HFFc6 (cell line): ENCODE measurements at places on chromosomes 4 and X. TPM values are rescaled to one million over a fixed set of nuclear protein-coding genes. Genes with fewer than 3 reads are reported as not detected.

GRCh38 chr4:139470295-139470694 is 16.4 kb downstream of the RAB33B start:
- DNase-seq = no peak

DNA sequence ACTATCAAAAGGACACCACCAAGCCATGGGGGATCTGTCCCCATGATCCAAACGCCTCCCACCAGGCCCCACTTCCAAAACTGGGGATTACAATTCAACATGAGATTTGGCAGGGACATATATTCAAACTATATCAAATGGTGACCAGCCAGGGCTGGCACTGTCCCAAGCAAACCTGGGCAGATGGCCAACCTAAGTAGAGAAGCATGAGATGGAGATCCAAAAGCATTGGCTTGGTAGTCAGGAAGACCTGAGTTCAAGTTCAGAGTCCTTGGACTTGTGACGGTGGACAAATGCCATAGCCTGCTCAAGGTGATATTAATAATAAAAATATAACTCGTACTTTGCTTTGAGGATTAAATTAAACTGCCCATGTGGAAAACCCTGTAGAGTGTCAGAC is 79.2 kb upstream of the HS3ST1 start:
- DNase-seq = no peak

HSFX3 gene
- total RNA-seq = not detected in 3 replicates

- peak; percentile 20 for DNase-seq
Observed at GRCh38 chr4:172962564-172963353, 205.9 kb upstream of the GALNT7 start.

- DNase-seq = no peak
Observed at GRCh38 chr4:47073647-47074046, 42.3 kb downstream of the GABRB1 start.

- peak; percentile 71 for DNase-seq
Observed at GRCh38 chr4:112550728-112551127, 34.7 kb upstream of the NEUROG2 start.

- peak; percentile 54 for DNase-seq
Observed at GRCh38 chrX:19544693-19545305, 29.5 kb upstream of the MAP3K15 start.

- no peak for DNase-seq
Observed at GRCh38 chrX:46330981-46331380, 214.2 kb downstream of the ZNF674 start.

RAB39B gene
- total RNA-seq = 0.07 to 0.19 TPM (median 0.16 TPM) in 3 replicates

KLHL13 gene
- total RNA-seq = 0.07 TPM in 1 of 3 replicates, not detected in the others

DNA sequence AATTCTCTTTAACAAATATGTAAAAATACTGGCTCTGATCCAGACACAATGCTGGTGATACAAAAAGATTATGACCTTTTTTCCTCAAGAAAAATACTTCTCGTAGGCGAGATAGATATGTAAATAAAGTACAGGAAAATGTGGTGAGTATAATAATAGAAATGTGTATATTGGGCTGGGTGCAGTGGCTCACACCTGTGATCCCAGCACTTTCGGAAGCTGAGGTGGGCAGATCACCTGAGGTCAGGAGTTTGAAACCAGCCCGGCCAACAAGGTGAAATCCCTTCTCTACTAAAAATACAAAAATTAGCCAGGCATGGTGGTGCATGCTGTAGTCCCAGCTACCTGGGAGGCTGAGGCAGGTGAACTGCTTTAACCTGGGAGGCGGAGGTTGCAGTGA is 55.0 kb downstream of the MRPL1 start:
- DNase-seq = no peak

DNA sequence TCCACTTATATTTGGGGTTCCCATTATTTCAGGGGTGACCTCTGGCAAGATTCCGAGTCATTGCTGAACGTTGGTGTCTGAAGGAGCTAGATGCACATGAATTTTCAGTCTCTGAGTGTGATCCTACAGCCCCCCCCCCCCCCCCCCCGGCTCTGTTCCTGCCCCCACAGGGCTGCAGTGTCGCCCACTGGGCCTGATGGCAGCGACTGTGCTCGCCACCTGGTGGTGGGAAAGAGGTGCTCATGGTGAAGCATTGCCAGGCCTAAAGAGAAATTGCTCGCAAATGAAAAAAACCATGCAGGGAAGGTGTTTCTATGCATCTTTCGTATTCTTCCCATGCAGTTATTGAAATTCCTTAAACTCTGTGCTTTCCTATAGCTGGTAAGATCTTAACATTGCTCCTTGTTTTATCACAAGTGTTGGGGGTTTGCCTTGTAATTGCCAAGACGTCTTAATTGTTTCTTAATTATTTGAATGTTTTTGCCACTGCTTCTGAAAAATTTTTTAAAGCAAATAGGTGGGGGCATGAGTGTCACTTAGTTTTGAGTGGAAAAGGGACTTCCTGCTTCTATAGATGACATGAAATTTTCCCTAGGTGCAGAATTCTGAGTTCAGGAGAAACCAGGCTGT is 63.2 kb downstream of the CLDN22 start:
- DNase-seq = peak; percentile 30

GRCh38 chr4:145773581-145774234 is 93.8 kb downstream of the C4orf51 start:
- DNase-seq = no peak

- no peak for DNase-seq
Observed at GRCh38 chrX:110327336-110327735, 9.5 kb upstream of the AMMECR1 start.

MAGEB4 gene
- not detected in 3 replicates for total RNA-seq

DNA sequence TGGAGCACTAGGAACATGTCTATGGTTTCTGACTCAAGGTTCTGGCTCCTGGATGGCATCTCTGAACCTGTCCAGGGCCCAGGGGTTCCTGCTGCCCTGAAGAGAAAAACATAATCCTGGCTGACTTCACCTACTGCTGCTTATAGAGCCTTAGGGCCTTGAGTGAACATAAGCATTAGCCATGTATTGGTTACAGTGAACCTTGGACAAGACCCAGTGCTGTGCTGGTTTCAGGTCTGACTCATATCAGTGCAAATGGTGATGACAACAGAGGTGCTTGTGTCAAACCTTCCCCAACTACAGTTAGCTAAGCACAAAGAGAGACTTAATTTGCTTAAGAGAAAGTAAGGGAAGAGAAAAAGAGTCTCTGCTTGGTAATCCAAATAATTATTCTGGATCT is 1047.2 kb downstream of the GLUD2 start:
- peak; percentile 0 for DNase-seq

DNA sequence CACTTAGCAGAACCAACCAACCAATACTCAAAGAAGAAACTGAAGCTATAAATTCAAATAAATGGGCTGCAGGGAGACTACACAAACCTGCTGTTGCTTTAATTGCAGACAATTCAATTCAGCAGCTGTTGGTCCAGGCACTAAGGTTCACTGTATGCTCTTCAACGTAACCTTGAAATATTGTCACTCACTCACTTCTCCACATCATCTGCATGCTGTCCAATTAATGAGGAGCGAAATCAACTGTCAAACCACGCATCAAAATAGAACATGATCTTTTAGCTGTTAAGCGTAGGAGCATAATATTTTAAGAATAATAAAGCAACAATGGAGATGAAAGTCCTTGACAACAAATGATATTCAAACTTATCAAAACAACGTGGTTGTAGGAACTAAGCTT is 17.0 kb downstream of the ENOX2 start:
- DNase-seq = no peak

DNA sequence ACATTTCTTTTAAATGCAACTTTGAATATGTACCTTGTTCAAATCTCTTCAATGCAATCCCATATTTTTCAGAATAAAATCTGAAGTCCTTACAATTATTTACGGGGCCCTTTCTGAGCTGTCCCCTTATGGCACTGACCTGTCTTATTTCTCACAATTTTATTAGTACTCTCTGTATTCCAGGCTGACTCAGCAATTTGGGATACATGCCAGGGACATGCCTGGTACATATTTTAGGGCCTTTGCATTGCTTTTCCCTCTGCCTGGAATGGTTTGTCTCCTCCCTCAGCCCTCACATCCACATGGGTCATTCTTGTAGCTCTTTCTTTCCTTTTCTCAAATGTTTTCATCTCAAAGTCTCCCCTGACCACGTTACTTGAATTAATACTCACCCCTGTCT is 172.2 kb upstream of the TECRL start:
- peak; percentile 12 for DNase-seq

TBC1D14 gene
- total RNA-seq = 25.9 to 28.3 TPM (median 27.6 TPM) in 3 replicates

DNA sequence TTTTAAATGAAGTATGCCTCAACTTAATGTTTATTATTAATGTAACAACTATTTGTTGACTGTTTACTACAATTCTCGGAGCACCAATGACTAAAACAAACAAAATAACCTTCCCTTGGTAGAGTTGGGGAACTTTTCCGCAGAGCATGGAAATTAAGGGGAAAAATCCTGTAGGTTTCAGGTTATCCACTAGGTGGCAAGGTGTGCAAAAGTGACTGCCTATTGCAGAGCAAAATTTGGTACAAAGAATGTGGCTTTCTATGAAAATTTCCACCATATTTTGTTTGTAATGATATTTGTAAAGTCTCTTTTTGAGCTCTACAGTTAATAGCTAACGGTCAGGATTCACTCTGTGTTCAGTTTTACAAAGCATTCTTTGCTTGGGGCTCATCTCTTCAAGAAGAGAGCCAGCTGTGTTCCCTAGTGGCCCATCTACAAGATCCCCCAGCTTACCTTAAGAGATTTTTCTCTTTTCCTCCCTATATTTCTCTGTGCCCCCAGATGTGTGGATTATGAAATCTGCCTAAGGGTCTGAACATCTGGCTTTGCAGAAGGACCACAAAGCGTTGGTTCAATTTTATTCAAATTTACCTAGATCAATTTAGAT is 61.1 kb downstream of the FBXO8 start:
- peak; percentile 18 for DNase-seq

SAGE1 gene
- total RNA-seq = not detected in 3 replicates

DNA sequence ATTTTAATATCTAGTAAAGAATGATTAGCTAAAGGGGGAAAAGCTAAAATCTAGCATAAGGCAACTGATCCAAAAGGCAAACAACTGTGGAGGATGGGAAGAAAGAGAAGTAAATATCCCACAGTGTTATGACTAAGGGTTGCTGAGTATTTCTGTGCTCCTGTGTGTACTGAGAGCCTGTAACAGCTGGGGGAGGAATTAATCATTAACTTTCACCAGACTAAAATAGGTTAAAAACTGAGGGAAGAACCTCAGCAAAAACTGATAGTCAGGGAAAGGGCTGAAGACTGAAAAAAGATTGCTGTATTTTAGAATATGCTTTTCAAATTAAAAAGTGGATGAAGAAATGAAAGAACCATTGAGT is 365.9 kb downstream of the CXXC4 start:
- no peak for DNase-seq

- no peak for DNase-seq
Observed at GRCh38 chrX:76920607-76921006, 493.1 kb downstream of the MAGEE1 start.

GRCh38 chrX:17559728-17560379 is 177.4 kb upstream of the SCML1 start:
- DNase-seq = peak; percentile 78

GRCh38 chrX:99184153-99184552 is 1225.9 kb downstream of the PCDH19 start:
- DNase-seq = no peak

DNA sequence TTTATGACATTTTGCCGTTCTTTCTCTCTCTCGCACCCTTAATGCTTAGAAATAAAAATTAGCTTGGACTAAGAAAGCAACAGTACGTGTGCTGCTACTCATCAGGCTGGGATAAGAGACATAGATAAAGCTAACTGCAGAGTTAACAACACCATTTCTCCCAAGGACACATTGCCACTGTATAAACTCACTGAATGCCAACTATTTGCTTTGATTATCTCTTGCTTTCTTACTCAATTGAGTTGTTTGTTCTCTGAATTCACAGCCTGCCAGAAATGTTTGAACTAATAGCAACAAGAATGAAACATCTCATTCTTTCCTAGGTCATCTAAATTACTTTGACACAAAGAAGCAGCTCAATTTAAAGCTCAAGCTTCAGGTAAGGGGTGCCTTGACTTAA is 34.6 kb downstream of the F8 start:
- no peak for DNase-seq

- DNase-seq = peak; percentile 0
Observed at GRCh38 chrX:71454222-71454621, 78.7 kb upstream of the OGT start.

DNA sequence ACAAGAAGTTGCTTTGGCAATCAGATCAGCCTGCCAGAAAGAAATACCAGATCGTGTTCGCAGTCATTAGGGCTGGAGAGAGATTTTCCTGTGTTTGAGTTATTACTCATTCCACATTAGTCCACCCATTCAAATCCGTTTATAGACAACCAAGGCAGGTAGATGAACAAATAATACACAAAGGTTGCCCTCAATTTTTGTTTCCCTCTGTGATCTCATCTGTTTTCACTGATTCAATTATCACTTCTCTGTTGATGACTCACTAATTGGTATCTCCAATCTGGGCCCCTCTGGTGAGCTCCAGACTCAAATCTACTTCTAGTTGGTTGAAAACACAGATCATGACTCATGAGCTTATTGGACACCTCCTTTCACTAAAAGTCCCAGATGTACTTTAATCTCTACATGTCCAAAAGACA is 54.5 kb downstream of the CHM start:
- DNase-seq = peak; percentile 35

SSX4 gene
- total RNA-seq = not detected in 2 replicates

DNA sequence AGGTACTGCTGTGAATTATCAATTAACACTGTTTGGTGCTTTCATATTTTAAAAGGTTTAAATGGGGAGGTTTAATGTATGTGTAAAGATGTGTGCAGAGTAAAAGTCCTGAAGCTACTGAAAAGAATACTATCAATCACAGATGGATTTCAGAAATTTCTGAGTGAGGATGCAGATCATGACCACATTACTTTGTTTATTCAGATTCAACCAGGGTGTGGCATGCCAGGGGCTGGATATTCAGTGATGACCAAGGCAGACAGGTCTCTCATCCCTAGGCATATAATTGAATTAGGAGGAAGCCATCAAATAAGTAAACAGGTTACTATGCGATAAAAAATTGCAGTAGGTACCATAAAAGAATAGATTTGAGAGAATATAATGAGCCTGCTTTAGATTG is 28.0 kb upstream of the ANKRD50 start:
- DNase-seq = no peak

GRCh38 chrX:74505437-74505836 is 84.1 kb downstream of the SLC16A2 start:
- no peak for DNase-seq

GRCh38 chr4:105234582-105234981 is 87.9 kb downstream of the TET2 start:
- no peak for DNase-seq

DNA sequence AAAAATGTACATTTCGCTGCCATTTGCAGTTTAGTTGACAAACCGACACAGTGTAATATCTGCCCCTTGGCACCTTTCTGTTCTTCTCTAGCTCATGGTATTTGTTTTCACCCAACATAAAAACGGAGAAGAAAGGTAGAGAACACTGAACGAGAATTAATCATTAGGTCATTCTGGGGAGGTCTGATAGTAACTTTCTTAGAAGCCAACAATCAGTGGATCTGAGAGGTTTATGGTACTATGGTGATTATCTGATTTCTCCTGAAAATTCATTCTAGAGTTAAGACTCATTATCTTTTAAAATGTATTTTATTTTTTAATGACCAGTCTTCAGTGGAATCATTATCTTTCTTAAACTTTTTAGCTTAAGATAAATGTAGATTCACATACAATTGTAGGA is 8.5 kb downstream of the RAPGEF2 start:
- DNase-seq = no peak
